B cell (primary cell): ENCODE measurements at places on chromosomes 7 and 10.

- no peak overlapping the region for H3K4me3 ChIP-seq
- H3K27me3 ChIP-seq = no peaks in the 10 kb centered on the region
- H3K27ac ChIP-seq = no peak overlapping the region
- peak; percentile 23 for DNase-seq
- no peaks in the 10 kb centered on the region for H3K4me1 ChIP-seq
- no peaks in the 10 kb centered on the region for H3K36me3 ChIP-seq
Measured at GRCh38 chr7:130458257-130458656, 17.4 kb upstream of the CEP41 start.

- no peaks in the 10 kb centered on the region for H3K27me3 ChIP-seq
- H3K4me1 ChIP-seq = no peaks in the 10 kb centered on the region
- H3K36me3 ChIP-seq = no peaks in the 10 kb centered on the region
- H3K4me3 ChIP-seq = no peak overlapping the region
Measured at GRCh38 chr10:78460204-78460603, 426.5 kb downstream of the RPS24 start.

DNA sequence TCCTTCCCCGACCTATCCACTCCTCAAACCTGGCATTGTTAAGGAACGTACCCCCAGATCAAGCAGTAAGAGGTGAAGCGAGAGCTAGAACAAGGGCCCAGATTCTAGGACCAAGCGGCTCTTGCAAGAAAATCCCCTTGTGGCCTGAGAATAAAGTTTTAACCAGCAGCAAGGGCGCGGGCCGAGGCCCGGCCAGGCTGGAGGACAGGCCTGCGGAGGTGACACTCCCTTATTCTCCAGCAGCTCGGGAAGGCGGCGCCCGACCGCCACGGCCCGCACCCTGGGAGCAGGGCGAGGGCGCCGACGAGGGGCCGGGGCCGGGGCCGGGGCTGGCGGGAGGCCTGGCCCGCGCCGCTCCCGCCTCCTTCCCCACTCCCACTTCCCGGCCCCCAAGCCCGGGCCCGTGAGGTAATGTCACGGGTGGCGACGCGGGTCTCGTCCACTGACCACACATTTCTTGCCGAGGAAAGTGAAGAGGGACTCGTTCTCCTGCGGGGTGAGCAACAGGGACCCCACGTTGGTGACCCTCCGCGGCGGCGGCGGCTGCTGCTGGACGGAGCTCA, 551 bp downstream of the WASL start:
- H3K4me1 ChIP-seq = peaks cover 32% of the 10 kb centered on the region
- no peaks in the 10 kb centered on the region for H3K36me3 ChIP-seq
- H3K27me3 ChIP-seq = no peaks in the 10 kb centered on the region
- peak overlapping the region; percentile 80 for H3K27ac ChIP-seq

DNA sequence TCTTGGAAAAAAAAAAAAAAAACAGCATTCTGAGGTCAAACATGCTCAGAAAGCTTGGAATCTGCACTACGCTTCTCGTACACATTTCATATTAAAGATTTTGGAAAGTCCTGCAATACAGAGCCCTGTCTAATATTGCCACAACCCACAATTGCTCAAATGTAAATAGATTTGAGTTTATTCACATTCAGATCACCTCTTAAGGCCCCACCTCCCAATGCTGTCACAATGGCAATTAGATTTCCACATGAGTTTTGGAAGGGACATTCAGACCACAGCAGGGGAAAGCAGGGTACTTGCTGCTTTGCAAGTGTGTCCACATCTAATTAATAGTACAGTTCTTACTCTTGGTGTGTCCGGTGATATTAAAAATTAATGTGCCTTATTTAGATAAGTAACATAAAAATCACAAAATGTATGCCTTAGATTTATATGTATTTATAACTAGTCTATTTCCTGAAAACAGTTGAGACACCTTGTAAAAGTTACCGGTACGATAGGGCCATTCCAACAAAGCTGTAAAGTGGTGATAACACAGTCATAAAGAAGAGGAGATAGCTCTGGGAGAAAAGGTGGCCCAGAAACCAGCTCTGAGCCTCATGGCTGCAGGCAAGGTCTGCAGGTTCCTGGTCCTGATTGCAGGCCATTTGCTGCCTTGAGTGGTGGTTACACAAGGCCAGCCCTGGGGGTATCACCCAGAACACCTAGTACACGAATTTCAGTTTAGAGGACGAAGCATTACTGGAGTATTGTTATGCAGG, 27.9 kb downstream of the EGFR start:
- H3K27ac ChIP-seq = no peak overlapping the region
- no peak for DNase-seq
- H3K4me3 ChIP-seq = no peak overlapping the region
- no peaks in the 10 kb centered on the region for H3K36me3 ChIP-seq
- H3K4me1 ChIP-seq = no peaks in the 10 kb centered on the region
- no peaks in the 10 kb centered on the region for H3K27me3 ChIP-seq

DNA sequence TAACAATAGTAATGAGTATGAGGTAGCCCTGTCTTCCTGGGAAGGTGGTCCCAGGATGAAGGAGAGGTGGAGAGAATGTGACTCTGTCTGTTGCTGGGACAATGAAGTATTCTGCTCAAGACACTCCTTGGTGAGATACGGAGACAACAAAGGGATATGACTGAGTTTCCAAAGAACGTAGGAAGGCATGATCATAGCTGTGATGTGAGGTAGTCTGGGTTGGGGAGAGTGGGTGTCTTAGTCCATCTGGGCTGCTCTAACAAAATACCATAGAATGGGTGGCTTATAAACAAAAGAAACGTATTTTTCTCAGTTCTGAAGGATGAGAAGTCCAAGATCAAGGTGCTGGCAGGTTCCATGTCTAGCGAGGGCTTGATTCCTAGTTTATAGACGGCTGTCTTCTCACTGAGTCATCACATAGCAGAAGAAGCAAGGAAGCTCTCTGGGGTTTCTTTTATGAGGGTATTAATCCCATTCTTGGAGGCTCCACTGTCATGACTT, 84.9 kb upstream of the RHOBTB1 start:
- H3K36me3 ChIP-seq = no peaks in the 10 kb centered on the region
- H3K4me1 ChIP-seq = no peaks in the 10 kb centered on the region
- H3K27me3 ChIP-seq = peaks cover 7% of the 10 kb centered on the region
- DNase-seq = no peak
- H3K27ac ChIP-seq = no peak overlapping the region

- no peaks in the 10 kb centered on the region for H3K36me3 ChIP-seq
- H3K27me3 ChIP-seq = no peaks in the 10 kb centered on the region
- DNase-seq = no peak
Measured at GRCh38 chr10:92832998-92833650, 15.2 kb upstream of the EXOC6 start.

- H3K4me1 ChIP-seq = peaks cover 34% of the 10 kb centered on the region
- peaks cover 44% of the 10 kb centered on the region for H3K27me3 ChIP-seq
- H3K36me3 ChIP-seq = no peaks in the 10 kb centered on the region
- H3K4me3 ChIP-seq = peak within 1 kb of the TSS; percentile 15
- DNase-seq = no peak
Measured at GRCh38 chr7:1669954-1670893, at the start of gene ELFN1. TSS of gene ELFN1 (plus strand) at chr7:1670277. CDS start at chr7:1744597, 74,320 bp downstream.

- H3K4me1 ChIP-seq = no peaks in the 10 kb centered on the region
- peak; percentile 49 for DNase-seq
- no peaks in the 10 kb centered on the region for H3K27me3 ChIP-seq
- no peaks in the 10 kb centered on the region for H3K36me3 ChIP-seq
- no peak overlapping the region for H3K27ac ChIP-seq
Measured at GRCh38 chr7:106947244-106947728, 82.2 kb downstream of the PIK3CG start.

DNA sequence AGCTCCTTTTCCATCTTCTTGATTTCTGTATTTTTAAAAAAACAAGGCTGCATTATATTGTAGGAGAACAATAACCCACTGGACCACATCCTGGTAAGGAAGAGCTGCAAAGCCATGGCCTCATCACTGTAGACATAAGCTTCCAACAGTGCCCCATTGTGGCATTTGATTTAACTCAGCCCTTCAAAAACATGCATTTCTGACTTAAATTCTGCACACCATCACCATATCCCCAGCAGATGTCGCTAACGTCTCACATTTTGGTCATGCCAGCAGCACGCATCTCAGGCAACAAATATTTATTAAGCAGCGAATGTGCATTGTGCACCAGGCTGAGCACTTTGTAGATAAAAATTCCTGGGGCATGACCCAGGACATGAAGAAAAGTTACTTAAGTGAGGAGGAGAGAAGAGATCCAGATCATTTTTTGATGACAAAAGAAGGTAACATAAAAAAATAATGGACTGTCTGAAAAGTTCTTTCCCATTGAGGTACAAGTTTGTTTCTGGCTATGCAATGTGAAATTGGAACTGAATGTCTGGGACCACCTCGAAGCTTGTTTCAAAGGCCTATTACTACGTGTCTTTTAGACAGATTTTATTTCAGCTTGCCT, 164.6 kb upstream of the CDCA7L start:
- no peaks in the 10 kb centered on the region for H3K27me3 ChIP-seq
- H3K36me3 ChIP-seq = no peaks in the 10 kb centered on the region
- H3K4me3 ChIP-seq = no peak overlapping the region
- no peak overlapping the region for H3K27ac ChIP-seq

DNA sequence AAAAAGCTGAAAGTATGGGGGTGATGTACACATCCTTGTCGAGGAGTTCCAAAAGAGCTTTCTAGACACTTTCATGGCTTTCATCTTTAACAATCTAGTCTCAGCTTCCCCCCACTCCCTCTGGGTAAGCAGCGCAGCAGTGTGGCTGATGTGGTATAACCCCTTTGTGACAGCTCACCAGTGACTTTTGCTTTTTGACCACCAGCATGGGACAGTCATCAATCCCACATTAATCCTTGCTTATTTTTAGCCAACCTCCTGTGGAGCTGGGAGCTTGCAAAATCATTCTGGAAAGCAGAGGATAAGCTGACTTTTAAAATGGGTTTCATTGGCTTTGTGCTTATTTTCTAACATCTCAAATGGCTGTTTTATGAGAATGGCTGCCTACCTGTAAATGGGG, 272.7 kb downstream of the HDAC9 start:
- no peaks in the 10 kb centered on the region for H3K4me1 ChIP-seq
- no peak overlapping the region for H3K4me3 ChIP-seq
- no peaks in the 10 kb centered on the region for H3K36me3 ChIP-seq
- H3K27ac ChIP-seq = no peak overlapping the region
- no peaks in the 10 kb centered on the region for H3K27me3 ChIP-seq

GRCh38 chr10:13102002-13102794, 2.2 kb downstream of the OPTN start:
- DNase-seq = no peak
- H3K27me3 ChIP-seq = no peaks in the 10 kb centered on the region
- peaks cover 1% of the 10 kb centered on the region for H3K36me3 ChIP-seq
- no peak overlapping the region for H3K27ac ChIP-seq
- H3K4me3 ChIP-seq = no peak overlapping the region
- H3K4me1 ChIP-seq = peaks cover 3% of the 10 kb centered on the region

DNA sequence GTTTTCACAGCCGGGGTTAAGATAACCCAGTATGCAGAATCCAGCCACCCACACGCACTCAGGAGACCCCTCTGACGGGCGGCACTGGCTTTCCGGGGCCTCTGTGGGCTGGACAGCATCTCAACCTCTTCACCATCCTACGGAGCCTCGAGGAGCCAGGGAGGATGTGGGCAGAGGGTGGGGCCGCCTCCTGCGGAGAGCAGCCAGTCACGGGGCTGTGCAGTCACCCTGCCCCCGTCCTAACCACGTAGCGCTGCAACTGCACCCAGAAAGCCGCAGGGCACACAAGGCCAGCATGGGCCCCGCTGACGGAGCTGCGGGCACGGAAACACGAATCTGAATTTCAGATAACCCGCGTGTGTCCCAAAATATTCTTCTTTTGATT, 270.3 kb downstream of the ELFN1 start:
- DNase-seq = peak; percentile 92
- H3K4me3 ChIP-seq = peak overlapping the region; percentile 95
- H3K4me1 ChIP-seq = peaks cover 36% of the 10 kb centered on the region
- peak overlapping the region; percentile 91 for H3K27ac ChIP-seq
- no peaks in the 10 kb centered on the region for H3K36me3 ChIP-seq

GRCh38 chr10:13528123-13528874, 515 bp downstream of the BEND7 start:
- H3K27ac ChIP-seq = no peak overlapping the region
- no peaks in the 10 kb centered on the region for H3K36me3 ChIP-seq
- no peak overlapping the region for H3K4me3 ChIP-seq

GRCh38 chr10:132271458-132272230, 36.1 kb downstream of the STK32C start:
- no peak for DNase-seq
- no peaks in the 10 kb centered on the region for H3K4me1 ChIP-seq
- no peak overlapping the region for H3K27ac ChIP-seq
- no peaks in the 10 kb centered on the region for H3K36me3 ChIP-seq
- H3K27me3 ChIP-seq = no peaks in the 10 kb centered on the region

DNA sequence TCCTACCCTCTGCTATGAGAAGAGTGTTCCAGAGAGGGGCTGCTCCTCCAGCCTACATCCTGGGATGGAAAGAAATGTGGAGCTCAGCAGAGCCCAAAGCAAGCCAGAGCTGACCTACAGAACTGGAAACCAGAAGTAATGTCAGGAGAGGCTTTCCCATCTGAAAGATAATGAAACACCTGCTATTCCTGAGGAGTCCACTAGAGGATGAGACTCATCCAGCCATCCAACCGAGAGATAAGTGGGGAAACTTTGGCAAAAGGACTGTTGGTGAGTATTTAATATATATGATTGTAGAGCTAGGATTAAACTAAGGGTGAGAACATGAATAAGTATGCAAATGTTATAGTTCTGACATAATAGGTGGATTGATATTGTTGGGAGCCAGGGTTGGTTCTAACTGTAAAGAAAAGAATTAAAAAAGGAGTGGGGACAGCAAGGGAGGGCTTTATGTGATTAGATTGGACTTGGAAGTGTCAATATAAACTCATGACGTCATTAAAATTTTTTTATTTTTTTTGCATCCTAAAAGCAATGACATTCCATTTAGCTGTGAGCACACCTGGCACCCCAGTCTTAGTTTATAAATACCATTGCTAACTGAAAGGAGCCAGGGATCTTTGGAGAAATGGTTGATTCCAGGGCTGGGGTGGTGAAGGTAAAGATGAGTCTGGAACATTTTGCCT, 312.8 kb upstream of the NFE2L3 start:
- DNase-seq = no peak
- H3K27me3 ChIP-seq = peaks cover 15% of the 10 kb centered on the region
- H3K4me3 ChIP-seq = no peak overlapping the region
- H3K27ac ChIP-seq = no peak overlapping the region
- no peaks in the 10 kb centered on the region for H3K4me1 ChIP-seq

- no peaks in the 10 kb centered on the region for H3K27me3 ChIP-seq
- H3K4me3 ChIP-seq = no peak overlapping the region
- no peaks in the 10 kb centered on the region for H3K4me1 ChIP-seq
- H3K27ac ChIP-seq = no peak overlapping the region
- DNase-seq = no peak
Measured at GRCh38 chr7:149220534-149220933, 18.9 kb upstream of the ZNF212 start.

DNA sequence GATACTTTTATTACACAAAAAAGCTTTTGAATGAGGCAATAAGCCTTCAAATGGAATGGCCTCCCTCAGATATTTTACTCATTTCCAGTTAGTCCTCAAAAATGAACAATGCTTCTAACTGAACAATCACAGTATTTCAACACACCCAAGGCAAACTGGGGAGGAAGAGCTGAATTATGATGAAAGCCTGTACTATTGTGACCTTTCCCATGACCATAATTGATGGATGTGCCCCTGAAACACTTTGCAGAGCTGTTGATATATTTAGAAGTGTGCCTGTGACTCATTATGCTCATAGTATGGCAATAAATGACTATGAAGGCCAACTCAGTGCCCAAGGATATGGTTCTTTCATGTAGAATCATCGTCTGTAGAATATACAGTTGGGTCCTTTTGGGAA, 248.1 kb downstream of the AHR start:
- no peaks in the 10 kb centered on the region for H3K27me3 ChIP-seq
- no peak overlapping the region for H3K27ac ChIP-seq
- no peak for DNase-seq
- no peak overlapping the region for H3K4me3 ChIP-seq
- H3K36me3 ChIP-seq = no peaks in the 10 kb centered on the region

GRCh38 chr10:123213192-123213591, 59.0 kb downstream of the BUB3 start:
- no peaks in the 10 kb centered on the region for H3K36me3 ChIP-seq
- no peak overlapping the region for H3K4me3 ChIP-seq
- H3K4me1 ChIP-seq = no peaks in the 10 kb centered on the region
- H3K27ac ChIP-seq = no peak overlapping the region
